ENCODE measurements at places on chromosomes 11 and 22.

GRCh38 chr11:118305726-118306125, 1.2 kb downstream of the CD3E start:
- DNase-seq: no peak

DNA sequence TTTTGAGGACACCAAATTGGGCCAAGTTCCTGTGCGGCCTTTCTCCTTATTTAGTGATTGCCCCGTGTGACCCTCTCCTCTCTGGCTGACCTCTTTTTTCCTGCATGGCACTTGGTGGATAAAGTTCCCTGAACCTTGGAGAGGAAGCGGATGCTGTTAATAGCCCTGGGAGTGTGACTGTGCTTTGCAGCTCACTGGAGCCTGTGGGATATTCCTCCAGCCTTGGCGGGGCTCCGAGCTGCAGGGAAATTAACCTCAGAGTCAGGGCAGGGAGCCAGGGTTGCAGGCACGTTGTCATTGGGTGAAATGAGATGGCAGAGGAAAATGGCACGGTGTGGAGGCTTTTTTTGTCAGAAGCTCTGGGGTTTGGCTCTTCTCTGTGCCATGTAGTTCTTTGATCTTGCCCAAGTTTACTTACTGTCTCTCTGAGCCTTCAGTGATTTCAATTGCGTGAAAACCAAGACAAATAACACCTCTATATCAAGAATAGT, 965 bp downstream of the OR9Q1 start:
- DNase-seq: no peak

GRCh38 chr11:64745189-64745520, 1.2 kb upstream of the RASGRP2 start:
- DNase-seq: peak; percentile 75

GRCh38 chr11:134244593-134244992, 8.6 kb downstream of the THYN1 start:
- no peak for DNase-seq

DNA sequence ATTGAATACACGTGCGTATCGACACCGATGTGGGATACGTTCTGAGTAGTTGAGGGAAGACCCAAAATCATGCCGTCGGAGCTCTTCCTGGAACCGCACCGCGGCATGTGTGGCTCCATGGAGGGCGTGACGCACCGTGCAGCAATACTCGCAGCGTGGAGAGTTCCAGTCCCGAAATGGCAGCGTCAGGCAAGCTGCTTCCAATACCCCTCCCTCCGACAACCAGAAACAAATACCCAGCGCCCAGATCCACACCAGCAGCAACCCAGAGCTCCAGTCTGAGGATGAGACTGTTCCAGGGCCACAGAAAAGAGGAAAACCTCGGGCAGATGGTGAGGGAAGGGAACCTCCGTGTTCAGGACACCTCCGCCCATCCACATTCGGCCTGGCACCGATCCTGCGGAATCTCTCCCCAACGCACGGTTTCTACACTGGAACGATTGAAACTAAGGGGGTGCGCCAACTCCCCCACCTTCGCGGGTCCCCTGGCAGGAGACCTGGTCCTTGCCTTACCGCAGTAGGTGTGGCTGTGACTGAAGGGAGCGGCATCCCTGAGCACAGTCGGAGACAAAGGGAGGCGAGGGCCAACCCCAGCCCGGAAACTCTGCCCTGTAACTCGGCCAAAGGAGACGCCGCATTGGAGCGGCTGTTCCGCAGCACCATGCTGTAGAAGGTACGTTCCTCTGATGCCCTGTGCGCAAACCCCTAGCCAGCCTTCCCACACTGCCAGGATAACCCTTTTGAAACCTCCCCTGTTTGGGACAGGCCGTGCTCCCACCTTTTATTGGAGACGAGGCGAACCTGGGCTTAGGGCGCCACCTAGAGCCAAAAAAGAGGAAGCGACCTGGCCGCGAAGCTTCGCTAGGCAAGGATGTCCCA, 28.2 kb downstream of the DBX1 start:
- peak; percentile 37 for DNase-seq

DNA sequence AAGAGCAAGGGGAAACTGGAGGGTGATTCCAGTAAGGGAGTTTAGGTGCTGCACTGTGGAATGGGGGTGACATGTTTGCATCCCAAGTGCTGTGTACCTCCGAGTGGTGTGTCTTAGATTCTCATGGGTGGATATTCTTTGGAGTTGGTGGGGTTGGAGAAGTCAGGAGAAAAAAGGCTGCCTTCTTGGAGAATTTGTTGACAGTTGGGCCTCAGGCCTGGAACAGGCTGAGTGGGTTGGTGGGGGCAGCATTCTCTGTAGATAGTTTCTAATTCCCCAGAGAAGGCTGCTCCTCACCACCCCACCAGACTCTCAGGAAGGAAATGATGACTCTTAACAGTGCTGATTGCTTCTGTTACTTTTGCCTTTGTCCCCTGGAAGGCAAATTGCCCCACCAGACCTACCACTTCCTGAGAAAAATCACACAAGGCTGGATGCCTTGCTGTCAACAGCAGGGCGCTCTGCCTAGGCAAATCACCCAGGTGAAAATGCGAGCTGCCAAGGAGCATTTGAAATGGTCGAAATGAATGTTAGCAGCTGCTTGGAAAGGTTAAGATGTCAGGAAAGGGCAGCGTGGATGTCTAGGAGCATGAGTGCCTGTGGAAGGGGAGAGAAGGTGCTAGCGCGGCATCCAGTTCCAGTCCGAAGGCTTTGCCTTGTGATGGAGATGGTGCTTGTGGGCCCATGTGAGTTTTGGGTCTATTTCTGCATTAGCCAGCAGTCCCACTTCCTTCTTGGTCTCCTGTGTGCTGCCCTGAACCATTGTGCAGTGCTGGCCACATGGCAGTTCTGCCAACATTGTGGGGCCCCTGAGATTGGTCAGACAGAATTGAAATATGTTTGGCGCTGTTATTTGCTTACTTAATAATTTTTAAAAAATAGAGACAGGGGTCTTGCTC, 29.7 kb upstream of the SORL1-AS1 start:
- DNase-seq: peak; percentile 45

- DNase-seq: no peak
Observed at GRCh38 chr11:10144954-10145353, 149.1 kb downstream of the SBF2 start.

GRCh38 chr22:20069331-20070042, 10.6 kb upstream of the DGCR8 start:
- DNase-seq: no peak

- no peak for DNase-seq
Observed at GRCh38 chr11:60993615-60994014, 22.1 kb downstream of the CD6 start.

GRCh38 chr11:106552694-106553203, 465.5 kb downstream of the GUCY1A2 start:
- no peak for DNase-seq

DNA sequence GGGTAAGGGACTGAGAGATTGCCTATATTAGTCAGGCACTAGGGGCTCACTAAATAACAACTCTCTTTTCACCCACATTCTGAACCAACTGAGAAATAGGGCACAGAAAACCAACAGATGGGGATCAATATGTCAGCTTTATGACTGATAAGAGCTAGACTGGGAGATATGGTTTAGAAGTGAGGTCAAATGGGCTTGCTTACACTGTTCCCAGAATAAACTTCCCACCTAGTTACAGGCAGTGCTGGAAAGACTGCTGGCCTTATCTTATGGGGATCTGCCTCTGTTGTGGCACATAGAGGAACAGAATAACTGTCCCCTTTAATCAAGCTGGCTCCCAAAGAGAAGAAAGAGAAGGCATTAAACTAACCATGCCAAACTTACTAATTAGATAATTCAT, 10.6 kb upstream of the RRAS2 start:
- no peak for DNase-seq

- no peak for DNase-seq
Observed at GRCh38 chr11:93890391-93891051, 40.1 kb upstream of the VSTM5 start.

GRCh38 chr11:91241226-91241625, 983.4 kb upstream of the FAT3 start:
- no peak for DNase-seq

GRCh38 chr22:49328630-49329405, 498.9 kb downstream of the BRD1 start:
- no peak for DNase-seq

- DNase-seq: no peak
Observed at GRCh38 chr11:37370817-37371216, 772.8 kb upstream of the RAG2 start.

GRCh38 chr11:3817181-3817800, 8.9 kb downstream of the PGAP2 start:
- DNase-seq: no peak

- no peak for DNase-seq
Observed at GRCh38 chr11:80157447-80157846, 716.6 kb upstream of the TENM4 start.

- no peak for DNase-seq
Observed at GRCh38 chr11:78451371-78452150, 33.9 kb upstream of the GAB2 start.

GRCh38 chr22:48511781-48512327, 1315.8 kb downstream of the BRD1 start:
- no peak for DNase-seq

GRCh38 chr22:38798496-38798895, 4.6 kb upstream of the DNAL4 start:
- DNase-seq: no peak

- no peak for DNase-seq
Observed at GRCh38 chr22:44605486-44605885, 96.5 kb upstream of the PRR5 start.
